Upper lobe of left lung (tissue), 6 donors: ENCODE measurements at places on chromosomes 6 and 20.

- H3K27me3 ChIP-seq, result no peaks in the 10 kb centered on the region
- H3K27ac ChIP-seq, result no peak overlapping the region
- H3K36me3 ChIP-seq, result no peaks in the 10 kb centered on the region
- H3K4me1 ChIP-seq, result no peaks in the 10 kb centered on the region
- H3K4me3 ChIP-seq, result no peak overlapping the region
These were observed 63.4 kb downstream of the CNBD2 start for GRCh38 chr20:36031806-36032205.

GRCh38 chr6:143664171-143664570 is 13.6 kb upstream of the PHACTR2 start:
- H3K27ac ChIP-seq, result no peak overlapping the region
- no peak for DNase-seq
- H3K4me3 ChIP-seq, result no peak overlapping the region
- no peaks in the 10 kb centered on the region for H3K36me3 ChIP-seq
- no peaks in the 10 kb centered on the region for H3K27me3 ChIP-seq

GRCh38 chr6:84998223-84998622 is 233.8 kb upstream of the TBX18 start:
- H3K36me3 ChIP-seq, result no peaks in the 10 kb centered on the region
- no peaks in the 10 kb centered on the region for H3K4me1 ChIP-seq
- H3K27ac ChIP-seq, result no peak overlapping the region

DNA sequence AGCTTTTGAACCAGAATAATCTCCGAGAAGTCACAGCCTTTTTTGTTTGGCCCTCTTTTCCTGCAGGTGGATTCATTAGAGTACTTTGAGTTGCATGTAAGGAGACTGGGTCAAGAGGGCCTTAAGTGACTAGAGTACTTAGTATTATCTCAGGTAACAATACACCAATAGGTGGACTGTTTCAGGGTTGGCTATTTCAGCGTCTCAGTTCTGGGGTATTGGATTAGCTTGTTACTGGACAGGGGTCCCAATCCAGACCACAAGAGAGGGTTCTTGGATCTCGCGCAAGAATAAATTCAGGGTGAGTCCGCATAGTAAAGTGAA is 47.3 kb upstream of the SLC9A8 start:
- peaks cover 54% of the 10 kb centered on the region for H3K4me1 ChIP-seq
- no peak overlapping the region for H3K4me3 ChIP-seq
- H3K36me3 ChIP-seq, result no peaks in the 10 kb centered on the region
- H3K27ac ChIP-seq, result peak overlapping the region; percentile 79
- H3K27me3 ChIP-seq, result no peaks in the 10 kb centered on the region

- H3K27me3 ChIP-seq, result no peaks in the 10 kb centered on the region
- H3K4me3 ChIP-seq, result no peak overlapping the region
- H3K4me1 ChIP-seq, result no peaks in the 10 kb centered on the region
- DNase-seq, result no peak
- H3K36me3 ChIP-seq, result no peaks in the 10 kb centered on the region
- no peak overlapping the region for H3K27ac ChIP-seq
These were observed 9.2 kb upstream of the SPO11 start for GRCh38 chr20:57320358-57320757.

- no peaks in the 10 kb centered on the region for H3K4me1 ChIP-seq
- peaks cover 67% of the 10 kb centered on the region for H3K36me3 ChIP-seq
- DNase-seq, result no peak
- H3K4me3 ChIP-seq, result no peak overlapping the region
These were observed 27.6 kb upstream of the ADRM1 start for GRCh38 chr20:62275219-62275618.

DNA sequence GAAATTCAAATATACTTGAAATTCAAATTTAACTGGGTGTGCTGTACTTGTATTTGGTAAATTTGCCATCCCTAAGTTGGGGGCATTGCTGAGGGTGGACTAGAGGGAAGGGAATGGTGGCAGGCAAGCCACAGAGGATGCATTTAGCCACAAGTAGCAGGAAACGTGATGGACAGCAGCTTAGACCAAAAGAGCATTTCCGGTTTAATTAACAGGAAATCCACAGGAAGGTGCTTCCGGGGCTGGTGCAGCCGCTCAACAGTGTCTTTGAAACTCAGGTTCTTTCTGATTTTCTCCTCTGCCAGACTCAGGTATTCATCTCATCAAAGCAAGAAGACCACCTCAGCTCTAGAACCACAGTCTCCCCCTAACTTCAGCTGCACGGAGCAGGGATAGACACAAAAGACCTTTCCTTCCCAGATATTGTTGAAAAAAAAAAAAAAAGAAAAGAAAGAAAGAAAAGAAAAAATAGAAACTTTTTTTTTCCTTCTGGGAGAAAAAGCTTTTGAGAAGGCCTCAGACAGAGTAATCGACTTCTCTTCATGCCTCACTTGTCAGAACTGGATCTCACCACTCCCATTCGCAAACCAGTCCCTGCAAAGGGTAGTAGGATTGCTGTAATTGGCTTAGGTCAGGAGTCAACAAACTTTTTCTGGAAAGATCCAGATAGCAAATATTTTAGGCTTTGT is 8.0 kb upstream of the BCAS1 start:
- DNase-seq, result no peak
- H3K36me3 ChIP-seq, result no peaks in the 10 kb centered on the region
- no peaks in the 10 kb centered on the region for H3K27me3 ChIP-seq
- no peaks in the 10 kb centered on the region for H3K4me1 ChIP-seq

DNA sequence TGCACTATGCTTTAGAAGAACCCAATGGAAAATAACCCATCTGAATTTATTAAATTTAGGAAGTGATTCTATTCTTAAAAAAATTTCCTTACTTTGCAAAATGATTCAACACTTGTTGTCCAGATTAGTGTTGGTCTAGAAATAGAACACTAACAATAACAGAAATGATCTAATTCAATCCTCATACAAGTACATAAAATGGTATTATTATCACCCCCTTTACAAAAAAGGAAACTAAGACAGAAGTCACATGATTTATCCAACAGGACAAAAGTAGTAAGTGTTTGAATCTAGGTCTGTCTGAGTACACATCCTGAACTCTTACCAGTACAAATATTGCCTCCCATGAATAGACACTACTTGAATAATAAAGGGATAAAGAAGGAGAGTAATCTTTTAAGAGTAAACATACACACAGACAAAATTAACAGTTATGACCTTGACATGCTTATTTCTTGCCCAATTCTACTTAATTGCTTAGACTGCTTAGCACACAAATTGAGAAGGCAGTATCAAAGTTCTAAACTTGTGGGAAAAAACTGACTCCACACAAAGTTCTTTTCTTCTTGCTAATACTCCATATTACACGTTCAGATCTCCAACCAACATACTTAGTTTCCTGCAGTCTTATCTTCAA is 195.4 kb upstream of the RUNX2 start:
- no peak for DNase-seq
- no peaks in the 10 kb centered on the region for H3K4me1 ChIP-seq
- H3K27me3 ChIP-seq, result no peaks in the 10 kb centered on the region
- H3K36me3 ChIP-seq, result no peaks in the 10 kb centered on the region

DNA sequence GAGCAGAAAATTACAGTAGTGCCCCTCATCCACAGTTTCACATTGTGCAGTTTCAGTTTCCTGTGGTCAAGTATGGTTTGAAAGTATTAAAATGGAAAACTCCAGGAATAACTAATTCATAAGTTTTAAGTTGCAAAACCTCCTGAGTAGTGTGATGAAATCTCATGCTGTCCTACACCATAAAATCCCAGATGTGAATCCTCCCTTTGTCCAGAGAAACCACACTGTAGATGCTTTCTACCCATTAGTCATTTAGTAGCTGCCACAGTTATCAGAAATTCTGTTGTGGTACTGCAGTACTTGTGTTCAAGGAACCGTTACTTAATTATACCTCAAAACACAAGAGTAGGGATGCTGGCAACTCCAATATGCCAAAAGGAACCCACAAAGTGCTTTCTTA is 74.7 kb downstream of the PTCHD4 start:
- H3K4me1 ChIP-seq, result no peaks in the 10 kb centered on the region
- DNase-seq, result no peak
- H3K27me3 ChIP-seq, result no peaks in the 10 kb centered on the region
- H3K36me3 ChIP-seq, result no peaks in the 10 kb centered on the region
- H3K27ac ChIP-seq, result no peak overlapping the region

GRCh38 chr6:137353842-137354397 is 134.7 kb upstream of the IFNGR1 start:
- H3K4me1 ChIP-seq, result no peaks in the 10 kb centered on the region
- no peak overlapping the region for H3K4me3 ChIP-seq
- H3K36me3 ChIP-seq, result no peaks in the 10 kb centered on the region
- no peak overlapping the region for H3K27ac ChIP-seq

DNA sequence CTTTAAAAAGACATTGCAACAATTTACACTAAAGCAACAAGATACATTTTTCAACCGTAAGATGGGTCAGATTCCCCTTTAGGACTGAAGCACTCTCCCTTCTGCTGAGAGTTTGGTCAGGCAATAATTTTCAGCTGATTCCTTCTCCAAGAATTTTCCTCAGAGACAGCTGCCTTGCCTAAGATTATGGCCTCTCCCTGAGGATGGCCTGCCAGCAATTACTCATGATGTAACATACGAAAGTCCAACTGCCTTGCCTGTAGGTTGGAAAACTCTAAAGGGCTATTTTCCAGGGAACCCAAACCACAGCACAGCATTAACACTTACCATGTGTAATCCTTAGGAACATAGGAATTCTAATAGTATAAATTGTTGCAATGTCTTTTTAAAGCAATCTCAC is 229.1 kb upstream of the FLRT3 start:
- no peak overlapping the region for H3K4me3 ChIP-seq
- DNase-seq, result no peak
- H3K27me3 ChIP-seq, result no peaks in the 10 kb centered on the region

DNA sequence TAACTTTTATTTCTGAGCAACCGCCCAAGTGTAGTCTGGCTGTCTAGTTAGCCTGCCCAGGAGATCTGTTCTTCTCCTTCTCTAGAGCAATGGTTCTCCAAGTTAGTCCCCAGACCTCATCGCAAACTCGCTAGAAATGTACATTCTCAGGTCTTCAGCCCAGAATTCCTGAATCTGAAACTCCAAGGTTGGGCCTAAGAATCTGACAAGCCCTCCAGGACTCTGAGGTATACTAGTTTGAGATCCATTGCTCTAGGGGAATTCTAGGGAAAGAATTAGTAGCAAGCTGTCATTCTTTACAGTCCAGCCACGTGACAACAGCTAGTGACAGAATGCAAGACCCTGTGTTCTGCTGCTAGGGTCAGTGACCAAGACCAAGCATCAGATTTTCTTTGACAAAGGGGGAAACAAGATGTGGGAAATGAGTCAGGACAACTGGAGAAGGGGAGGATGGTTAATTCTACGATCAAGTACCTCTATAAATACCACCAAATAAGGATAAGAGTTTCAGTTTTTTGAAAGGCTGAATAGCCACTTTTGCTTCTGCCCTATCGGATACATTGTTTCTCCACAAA is 5.8 kb downstream of the UBE2V1 start:
- H3K27ac ChIP-seq, result peak overlapping the region; percentile 12
- DNase-seq, result no peak
- no peak overlapping the region for H3K4me3 ChIP-seq
- no peaks in the 10 kb centered on the region for H3K27me3 ChIP-seq
- H3K36me3 ChIP-seq, result peaks cover 2% of the 10 kb centered on the region
- peaks cover 54% of the 10 kb centered on the region for H3K4me1 ChIP-seq

GRCh38 chr6:6927521-6928361 is 180.0 kb upstream of the RREB1 start:
- H3K27me3 ChIP-seq, result no peaks in the 10 kb centered on the region
- H3K4me1 ChIP-seq, result peaks cover 19% of the 10 kb centered on the region
- H3K36me3 ChIP-seq, result no peaks in the 10 kb centered on the region
- DNase-seq, result peak; percentile 51
- H3K4me3 ChIP-seq, result no peak overlapping the region
- peak overlapping the region; percentile 42 for H3K27ac ChIP-seq

DNA sequence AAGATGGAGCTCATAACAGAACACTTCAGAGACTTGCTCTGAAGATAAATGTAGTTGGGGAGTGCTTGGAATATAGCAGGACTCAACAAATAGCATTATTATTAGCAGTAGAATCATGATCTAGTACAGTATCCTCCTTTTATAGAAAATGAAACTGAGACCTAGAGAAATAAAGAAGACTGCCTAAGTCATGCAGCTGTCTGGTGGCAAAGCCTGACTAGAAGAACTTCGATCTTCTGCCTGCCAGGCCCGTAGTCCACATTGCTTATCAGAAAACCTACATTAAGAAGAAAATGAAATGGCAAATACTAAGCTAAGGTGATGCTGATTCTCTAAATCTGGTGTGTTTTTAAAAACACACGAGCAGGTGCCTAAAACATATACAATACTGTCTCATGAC is 46.4 kb upstream of the DST start:
- no peaks in the 10 kb centered on the region for H3K36me3 ChIP-seq
- peak overlapping the region; percentile 71 for H3K27ac ChIP-seq
- H3K27me3 ChIP-seq, result no peaks in the 10 kb centered on the region
- DNase-seq, result no peak

DNA sequence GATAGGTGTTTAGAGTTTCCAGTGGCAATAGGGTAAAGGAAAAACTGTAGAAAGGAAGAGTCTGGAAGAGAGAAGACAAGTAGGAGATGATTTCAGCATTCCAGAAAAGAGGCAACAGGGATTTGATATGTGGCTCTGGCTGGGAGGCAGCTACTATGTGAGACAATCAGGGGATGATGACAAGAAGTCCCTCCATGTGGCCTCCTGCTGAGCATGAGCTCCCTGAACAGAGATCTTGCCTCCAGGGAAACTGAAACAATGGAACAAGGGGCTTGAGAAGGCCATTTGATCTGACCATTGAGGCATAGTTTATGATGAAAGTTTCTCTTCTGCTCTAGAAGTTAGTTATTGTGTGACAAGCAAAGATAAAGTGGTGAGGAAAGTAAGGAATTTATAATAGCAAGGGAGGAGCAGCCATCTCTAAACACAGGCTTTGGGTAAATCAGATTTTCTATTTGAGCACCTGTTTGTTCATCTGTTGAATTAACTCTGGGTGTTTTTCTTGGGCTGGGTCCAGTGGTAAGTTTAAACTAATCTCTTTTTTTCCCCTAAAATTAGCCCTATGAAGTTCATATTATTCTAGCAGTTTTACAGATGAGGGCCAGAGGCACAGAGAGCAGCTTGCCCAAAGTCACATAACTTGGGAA is 3.0 kb upstream of the GPX5 start:
- no peaks in the 10 kb centered on the region for H3K36me3 ChIP-seq
- no peak overlapping the region for H3K27ac ChIP-seq
- H3K27me3 ChIP-seq, result no peaks in the 10 kb centered on the region
- DNase-seq, result no peak
- no peaks in the 10 kb centered on the region for H3K4me1 ChIP-seq

GRCh38 chr6:126657561-126658175 is 317.8 kb downstream of the CENPW start:
- H3K4me1 ChIP-seq, result no peaks in the 10 kb centered on the region
- no peaks in the 10 kb centered on the region for H3K36me3 ChIP-seq
- no peaks in the 10 kb centered on the region for H3K27me3 ChIP-seq
- H3K4me3 ChIP-seq, result no peak overlapping the region
- DNase-seq, result no peak
- H3K27ac ChIP-seq, result no peak overlapping the region
